ENCODE measurements at places on chromosomes 2 and 18. TPM values are rescaled to one million over a fixed set of nuclear protein-coding genes. Genes with fewer than 3 reads are reported as not detected.

GRCh38 chr2:70201831-70202230 lies 11.0 kb upstream of the C2orf42 start:
- no peak for DNase-seq

The MRPL33 gene
- 55.2 TPM for total RNA-seq

DNA sequence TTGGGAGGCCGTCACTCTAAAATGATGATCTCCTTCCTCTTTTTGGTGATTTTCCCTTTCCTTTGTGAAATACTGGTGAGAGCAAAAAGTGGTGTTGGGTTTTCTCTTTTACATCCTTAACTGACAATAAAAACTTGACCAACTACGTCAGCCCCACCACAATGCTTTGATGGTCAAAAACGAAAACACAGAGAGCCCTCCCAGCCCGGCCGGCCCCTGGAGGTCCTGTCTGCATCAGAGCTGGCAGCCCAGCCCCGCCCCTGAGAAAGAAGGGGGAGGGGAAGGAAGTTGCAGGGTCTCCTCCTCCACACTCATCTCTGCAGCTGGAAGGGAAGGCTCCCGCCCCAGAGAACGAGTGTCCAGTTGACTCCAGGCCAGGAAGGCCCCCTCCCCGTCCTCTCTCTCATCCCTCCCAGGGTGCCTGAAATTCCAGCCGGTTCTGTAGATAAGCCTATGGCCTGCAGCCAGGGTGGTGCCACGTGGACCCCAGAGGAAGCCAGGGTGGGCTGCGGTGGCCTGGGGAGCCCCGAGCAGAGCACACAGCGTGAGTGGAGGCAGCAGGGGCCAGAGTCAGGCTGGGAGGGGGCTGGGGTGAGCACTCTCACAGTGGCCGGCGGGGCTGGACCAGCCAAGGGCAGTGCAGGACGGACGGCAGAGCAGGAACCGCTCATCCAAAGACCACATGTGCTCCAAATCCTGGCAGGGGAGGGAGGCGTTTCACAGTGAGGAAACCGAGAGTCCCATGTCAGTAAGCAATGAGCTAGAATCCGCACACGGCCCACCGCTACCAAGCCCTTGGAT lies 19.8 kb downstream of the BIN1 start:
- no peak for DNase-seq

The DNAJC5G gene
- total RNA-seq, result 11.6 TPM

DNA sequence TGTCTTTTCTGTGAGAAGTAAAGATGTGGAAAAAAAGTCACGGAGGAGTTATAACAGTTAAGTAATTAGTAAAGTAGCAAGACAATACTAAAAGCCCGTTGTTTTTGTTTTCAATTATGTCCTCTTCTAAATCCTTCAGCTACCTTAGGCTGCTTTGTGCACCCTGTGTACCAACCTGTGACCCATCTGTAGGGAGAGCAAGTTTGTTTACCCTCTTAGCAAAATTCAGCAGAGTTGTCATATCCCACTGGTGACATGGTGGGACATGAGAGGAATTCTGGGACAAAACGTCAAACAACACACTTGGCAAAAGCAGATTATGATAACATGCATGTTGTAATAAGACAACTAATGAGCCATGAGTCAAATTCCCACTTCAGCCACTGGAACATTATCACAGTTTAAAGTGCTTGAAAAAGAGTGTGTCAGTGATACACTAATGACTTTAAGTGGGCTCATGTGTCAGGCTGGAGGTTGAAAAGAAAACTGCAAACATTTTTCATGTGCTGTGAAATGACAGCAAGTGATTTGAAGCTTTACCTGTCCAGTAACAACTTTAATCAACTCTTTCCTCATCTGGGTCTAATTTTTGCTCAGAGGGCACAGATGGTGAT lies 392.8 kb upstream of the ACVR2A start:
- DNase-seq, result no peak

DNA sequence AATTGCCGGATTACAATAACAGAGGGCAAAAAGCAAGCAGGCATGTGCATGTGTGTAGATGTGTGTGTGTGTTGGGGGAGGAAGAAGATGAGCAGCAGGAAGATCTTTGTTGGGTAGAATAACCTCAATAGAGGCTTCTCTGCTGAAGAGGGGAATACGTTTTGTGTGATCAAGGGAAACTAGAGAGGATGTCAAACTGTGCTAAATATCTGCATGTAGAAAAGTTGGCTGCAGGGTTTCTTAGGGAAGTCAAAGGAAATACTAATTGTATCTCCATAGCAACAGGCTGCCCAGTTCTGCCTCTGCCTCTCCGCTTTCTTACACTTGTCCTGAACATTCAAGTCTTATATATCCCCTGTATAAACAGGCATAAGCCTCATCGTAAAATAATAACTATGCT lies 190.1 kb upstream of the RND3 start:
- no peak for DNase-seq

- no peak for DNase-seq
Observed at GRCh38 chr2:241351640-241352031, 4.4 kb upstream of the FARP2 start.

DNA sequence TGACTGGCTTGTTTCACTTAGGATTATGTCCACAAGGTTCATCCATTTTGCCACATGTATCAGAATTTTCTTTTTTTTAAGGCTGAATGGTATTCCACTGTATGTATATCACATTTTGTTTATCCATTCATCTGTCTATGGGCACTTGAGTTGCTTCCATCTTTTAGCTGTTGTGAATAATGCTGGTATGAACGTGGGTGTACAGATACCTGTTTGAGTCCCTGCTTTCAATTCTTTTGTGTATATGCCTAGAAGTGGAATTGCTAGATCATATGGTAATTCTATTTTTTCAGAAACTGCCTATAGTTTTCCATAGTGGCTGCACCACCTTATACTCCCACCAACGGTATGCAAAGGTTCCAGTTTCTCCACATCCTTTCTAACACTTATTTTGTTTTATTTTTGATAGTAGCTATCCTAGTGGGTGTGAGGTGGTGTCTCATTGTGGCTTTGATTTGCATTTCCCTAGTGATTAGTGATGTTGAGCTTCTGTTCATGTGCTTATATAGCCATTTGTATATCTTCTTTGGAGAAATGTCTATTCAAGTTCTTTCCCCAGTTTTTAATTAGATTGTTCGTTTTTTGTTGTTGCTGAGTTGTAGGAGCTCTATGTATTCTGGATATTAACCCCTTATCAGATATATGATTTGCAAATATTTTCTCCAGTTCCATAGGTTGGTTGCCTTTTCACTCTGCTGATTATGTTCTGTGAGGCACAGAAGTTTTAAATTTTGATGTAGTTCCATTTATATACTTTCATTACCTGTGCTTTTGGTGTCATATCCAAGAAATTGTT lies 40.7 kb downstream of the TTC39C start:
- DNase-seq, result no peak

The CPO gene
- total RNA-seq, result 2.4 TPM

GRCh38 chr18:3151399-3152264 lies 68.1 kb downstream of the MYOM1 start:
- no peak for DNase-seq

Data from dorsolateral prefrontal cortex (tissue), 122 donors.